Ovary (tissue), 10 donors: ENCODE measurements at places on chromosomes 1 and 21.

DNA sequence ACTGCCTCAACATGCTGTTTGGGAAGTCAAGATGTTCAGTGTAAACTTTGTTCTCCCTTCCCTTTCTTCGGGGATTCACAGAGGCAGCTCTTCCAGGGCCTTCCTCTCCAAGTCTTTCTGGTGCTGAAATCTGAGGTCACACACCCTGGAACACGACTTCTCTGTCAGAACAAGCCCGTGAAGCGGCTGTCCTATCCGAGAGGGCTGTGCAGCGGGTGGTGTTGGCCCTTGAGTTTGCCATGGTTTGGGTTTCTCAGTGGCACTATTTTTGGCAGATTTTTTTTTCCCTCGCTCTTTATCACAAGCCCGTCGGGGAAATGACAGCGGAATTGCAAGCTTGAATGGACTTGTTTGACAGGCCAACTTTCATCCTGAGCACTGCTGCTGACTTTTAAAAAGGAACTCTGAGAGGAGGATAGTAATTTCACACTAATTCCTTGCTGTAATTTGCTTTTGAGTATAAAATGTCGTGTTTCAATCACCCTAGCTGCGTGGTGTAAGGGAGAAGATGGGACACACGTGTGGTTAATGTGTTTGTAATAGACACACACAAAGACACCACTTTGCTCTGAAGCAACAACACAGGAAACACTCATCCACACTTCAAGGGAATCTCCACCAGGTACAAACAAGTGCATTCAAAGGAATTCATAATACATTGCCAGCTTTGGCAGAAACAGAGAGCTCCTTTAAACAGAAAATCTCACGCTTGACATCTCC is 60.1 kb upstream of the TARBP1 start:
- DNase-seq = no peak

DNA sequence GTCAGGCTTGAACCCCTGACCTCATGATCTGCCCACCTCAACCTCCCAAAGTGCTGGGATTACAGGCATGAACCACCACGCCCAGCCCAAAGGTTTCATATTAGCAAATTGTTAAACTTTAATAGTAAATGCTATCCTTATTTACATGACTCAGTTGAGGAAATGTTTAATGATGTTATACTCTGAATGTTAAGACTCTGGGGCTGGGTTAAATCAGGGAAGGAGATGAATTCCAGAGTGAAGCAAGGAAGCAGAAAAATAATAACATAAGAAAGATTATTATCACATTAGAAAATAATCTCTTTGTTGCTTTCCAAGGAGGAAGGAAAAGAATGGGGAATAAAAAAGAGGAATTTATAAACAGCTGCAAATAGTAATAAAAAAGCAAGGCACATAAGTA is 105.3 kb downstream of the PTGS2 start:
- no peak for DNase-seq

DNA sequence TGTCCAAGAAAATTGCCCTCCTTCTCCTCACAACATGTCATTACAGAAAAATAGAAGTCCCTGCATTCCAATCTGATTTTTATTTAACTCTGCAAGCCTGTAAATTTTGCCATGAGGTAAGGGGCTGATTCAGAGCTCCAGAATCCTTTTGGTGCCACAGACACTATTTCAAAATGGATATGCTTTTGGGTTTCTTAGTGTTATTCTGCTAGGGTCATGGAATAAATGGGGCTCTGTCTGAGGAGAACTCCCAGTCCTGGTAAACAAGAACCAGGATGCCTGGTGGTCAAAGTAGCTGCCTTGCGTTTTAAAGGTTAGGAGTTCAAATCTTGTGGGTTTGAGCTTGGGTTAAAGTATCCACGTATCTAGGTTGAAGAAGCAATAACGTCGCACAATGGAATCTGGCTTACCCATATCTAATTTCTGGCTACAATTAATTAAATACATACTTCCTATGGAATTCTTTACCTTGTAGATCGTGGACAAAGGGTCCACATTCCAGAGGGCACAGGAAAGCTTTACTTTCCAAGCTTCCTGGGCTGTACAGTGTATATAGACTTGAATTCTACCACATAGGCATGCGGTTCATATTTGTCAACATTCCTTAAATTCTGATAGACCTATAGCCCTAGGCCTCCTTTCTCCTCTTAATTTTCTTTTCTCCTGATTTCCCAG is 98.0 kb upstream of the CDC42BPA start:
- no peak for DNase-seq

DNA sequence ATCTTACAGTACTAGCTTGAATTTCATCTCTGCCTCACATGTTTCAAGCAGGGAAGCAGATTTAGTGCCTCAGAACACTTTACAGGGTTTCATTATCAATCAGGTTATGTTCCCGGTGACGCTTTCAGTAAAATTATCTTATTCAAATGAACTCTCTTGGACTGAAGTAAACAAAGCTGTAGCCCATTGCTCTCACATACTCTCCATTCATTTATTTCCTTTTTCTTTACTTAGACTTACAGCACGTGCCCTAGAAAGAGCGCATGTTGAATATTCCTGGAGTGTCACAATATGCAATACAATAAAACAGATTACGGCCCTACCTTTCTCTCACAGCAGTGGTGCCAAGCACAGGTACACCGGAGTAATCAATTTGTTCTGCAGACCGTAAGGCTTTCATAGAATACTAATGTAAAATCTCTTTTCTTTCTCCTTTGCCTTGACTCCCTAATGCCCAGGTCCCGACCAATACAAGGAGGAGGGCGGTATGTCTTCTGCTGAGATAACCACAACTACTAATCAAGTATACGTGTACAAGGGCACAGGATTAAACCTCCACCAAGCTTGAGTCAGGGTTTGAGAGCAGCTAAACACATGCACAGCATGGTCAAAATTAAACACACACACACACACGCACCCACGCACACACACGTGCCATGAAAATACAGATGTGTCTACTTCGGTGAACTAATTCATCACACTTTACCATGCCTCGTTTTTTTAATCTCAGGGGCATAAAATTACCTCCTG is 62.8 kb downstream of the NRIP1 start:
- no peak for DNase-seq

GRCh38 chr1:52551507-52552235 is 1.2 kb downstream of the TUT4 start:
- no peak for DNase-seq

DNA sequence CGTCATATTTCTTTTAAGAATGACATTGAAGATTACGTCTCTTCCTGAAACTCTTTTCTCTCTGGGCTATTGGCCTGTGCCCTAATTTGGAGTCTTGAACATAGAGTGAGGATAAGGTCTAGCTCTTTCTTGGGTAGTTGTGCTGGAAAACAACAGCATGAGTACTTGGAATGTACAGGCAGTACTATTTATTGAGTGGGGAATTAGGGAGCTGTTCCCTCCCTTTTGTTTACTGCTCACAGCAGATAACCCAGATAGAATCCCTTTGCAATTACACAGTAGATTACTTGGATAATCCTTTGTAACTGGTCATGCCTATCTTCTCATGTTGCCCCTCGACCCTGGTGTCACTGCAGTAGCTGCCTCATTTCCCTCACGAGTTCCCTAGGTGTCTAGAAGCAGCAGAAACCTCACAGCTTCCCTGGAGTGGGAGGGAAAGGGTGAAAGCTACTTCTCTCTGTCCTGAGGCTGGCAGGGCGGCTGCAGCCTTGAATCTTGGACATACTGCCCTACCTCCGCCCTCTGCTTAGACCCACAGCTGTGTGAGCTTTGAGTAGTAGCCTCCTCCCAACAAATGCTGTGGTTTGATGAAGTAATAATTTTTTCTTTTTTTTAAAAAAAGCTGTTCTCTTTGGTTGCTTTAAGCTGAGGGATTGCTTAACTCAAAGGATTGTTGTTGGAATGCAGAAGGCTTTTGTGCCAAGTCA is 70.6 kb downstream of the FGGY start:
- DNase-seq = peak; percentile 79

DNA sequence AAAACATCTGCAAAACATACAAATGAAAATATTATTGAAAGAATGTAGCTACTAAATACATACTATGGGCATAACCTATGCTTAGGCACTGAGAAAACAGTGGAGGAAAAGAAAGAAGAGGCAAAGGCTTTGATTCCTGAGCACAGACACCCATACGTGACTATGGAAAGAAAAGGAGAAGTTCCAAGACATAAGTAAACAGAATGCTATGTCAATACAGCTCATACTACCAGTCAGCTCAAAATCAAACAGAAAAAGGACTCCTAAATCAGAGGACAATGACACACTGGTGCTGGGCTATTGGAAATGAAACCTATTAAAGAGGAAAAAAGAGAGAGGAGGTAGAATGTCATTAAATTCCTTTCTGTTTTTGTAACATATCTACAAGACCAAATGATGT is 225.4 kb downstream of the SMYD3 start:
- DNase-seq = no peak

DNA sequence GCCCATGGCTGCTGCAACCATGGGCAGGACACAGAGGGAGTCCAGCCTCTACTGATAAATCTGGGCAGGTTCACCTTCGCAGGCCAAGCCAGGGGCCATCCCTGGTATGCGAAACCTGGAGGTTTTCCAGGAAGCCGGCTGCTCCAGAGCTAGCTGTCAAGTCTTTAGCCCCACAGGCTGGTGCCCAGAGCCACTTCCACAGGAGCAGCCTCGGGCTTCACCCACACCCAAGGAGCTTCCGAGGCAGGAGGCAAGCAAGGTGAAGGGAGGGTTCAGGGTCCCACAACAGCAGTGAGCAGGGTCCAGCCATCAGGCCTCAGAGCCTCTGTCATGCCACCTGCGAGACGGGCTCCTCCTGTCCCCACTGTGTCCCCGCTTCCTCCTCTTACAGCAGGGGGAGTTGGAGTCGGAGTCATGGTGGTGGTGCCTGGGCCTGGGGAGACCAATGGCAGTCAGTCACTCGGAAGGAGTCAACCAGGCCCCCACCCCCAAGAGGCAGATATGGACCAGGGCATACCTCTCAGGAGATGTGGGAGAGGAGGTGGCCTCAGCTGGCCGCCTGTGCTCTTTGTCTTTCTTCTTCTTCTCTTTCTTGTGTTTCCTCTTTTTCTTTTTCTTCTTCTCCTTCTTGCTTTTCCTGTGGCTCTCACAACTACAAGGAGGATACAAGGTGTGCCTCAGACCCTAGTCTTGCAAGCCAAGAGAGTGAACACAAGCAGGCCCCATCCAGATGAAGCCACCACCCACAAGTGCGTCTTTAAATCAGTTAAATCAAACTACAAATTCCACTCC is 2.1 kb downstream of the C1orf35 start:
- DNase-seq = peak; percentile 35

GRCh38 chr1:78627321-78627720 is 7.1 kb downstream of the IFI44L start:
- no peak for DNase-seq
